Activated naive CD4-positive, alpha-beta T cell treated with anti-CD3 and anti-CD28 coated beads for 36 hours (primary cell): ENCODE measurements at places on chromosomes 1 and 21. TPM values are rescaled to one million over a fixed set of nuclear protein-coding genes. Genes with fewer than 3 reads are reported as not detected.

DNA sequence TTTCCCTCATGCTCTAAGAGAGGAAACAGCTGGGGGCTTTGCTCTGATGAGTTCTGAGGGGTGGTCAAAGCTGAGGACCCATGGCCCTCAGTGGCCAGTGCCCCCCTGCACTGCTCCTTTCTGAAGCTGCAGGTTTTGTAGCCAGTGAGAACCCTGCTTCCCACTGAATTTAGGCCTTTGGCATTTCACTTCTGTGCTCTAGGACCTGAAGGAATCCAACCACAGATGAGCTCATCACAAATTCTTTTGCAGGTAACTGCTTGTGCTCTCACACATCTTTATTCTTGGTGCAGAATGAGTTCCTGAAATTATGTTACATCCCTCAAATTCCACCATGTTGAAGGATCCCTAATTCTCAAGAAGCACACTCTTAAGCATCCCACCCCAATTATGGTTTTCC lies 248.7 kb upstream of the IRF2BP2 start:
- no peak for DNase-seq

DNA sequence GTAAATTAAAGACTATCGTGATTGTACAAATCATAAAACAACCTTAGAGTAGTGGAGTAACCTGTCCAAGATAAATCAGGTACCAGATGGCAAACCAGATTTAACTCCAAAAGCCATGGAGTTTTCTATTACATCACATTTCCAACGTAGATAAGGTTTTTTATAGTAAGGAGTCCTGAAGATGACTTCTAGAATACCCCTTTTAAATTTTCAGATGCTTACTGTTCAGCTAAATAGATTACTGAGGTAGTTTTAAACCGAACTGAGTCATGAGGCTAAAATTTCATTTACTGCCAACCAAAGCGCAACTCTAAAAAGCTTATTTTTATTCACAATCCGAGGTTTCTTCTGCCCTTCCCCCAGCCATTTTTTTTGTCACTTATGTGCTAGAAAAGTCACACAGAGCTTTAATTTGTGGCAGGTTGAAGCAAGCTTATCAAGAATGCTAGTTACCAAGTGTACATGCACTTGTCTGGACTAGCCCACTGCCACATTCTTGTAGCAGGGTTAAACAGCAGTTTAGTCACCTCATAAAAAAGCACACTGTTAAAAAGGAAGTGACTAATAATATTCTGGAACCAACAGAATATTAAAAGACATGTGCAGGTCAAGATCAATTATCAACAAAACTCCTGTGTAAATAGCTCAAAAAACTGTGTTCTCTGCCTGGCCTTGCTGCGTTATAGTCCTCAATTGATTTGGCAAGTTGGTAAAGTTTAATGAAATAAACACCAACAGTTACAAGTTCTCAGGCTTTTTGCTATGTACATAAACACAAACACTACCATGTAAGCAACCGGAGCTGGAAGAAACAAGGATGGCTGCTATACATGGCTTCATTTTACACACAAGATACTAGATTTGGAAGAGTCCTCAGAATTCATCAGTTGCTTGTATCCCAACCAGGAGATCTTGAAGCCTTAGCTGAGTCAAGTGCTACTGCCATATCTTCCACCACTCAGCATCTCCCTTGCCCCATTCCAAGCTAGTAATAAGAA lies 180.3 kb upstream of the DMRTA2 start:
- no peak for DNase-seq

DNA sequence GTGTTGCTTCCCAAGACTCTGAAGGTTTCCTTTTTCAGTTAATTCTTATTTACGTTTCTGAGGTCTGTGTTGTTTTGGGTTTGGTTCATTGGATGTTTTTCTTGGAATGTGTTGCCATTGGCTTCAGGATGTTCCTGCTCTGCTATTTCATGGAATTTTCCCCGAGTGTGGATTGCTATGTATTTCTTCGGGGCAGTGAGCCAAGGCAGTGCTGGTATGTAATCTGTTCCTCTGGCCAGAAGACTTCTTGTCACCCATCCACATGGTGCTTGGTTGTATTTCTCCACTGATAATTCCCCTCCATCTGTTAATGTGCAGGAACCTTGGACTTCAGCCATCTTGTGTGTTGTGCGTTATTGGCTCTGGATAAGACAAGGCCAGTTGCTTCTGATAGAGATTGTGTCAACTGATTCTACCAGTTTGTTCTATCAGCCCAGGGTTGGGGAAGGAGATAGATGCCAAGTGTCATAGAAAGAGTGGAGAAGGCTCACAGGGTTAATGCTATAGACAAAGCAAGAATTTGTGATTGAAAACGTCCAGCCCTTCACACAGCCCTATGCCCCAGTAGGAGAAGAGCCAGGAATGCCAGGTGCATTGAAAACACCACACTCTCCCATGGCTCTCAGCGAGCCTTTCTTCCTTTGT lies 505.2 kb downstream of the PLPP3 start:
- no peak for DNase-seq

GRCh38 chr1:110525249-110525595 lies 6.2 kb upstream of the KCNA10 start:
- no peak for DNase-seq

Gene KISS1
- total RNA-seq, result not detected

Gene CACNA1S
- not detected for total RNA-seq

Gene TDRD5
- not detected for total RNA-seq

Gene LENEP
- total RNA-seq, result 0.36 TPM
